ENCODE measurements at places on chromosomes 1 and 21. TPM values are rescaled to one million over a fixed set of nuclear protein-coding genes. Genes with fewer than 3 reads are reported as not detected.

DNA sequence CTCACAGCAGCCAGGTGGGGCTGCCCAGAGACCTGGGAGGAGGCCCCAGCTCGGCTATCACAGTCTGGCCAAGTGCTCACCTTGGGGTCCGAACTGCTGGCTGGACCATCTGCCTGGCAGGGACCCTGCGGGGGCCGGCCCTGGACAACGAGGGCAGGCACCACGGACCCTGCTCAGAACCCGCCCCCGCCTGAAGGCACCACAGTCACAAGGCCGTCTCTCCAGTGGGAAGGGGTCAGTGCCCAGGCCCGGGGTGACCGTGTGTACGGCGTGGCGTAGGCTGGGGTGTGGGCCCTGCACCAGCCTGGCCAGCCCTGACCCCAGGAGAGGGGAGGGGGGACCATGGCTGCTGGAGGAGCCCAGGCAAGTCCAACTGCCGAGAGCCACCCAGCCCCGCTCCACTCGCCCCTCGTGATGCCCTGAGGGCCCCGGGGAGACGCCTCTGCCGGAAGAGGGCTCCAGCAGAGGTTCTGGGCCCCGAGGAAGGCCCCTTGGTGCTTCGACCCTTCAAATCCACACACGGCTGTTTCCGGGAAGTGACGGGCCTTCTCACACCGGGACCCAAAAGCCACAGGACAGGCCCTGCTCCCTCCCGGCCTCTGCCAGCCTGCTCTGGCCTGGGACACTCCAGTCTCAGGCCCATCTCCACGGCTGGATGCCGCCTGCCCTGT, 11.2 kb upstream of the RNF223 start:
- H3K27ac ChIP-seq: no peak overlapping the region
- H3K4me1 ChIP-seq: no peaks in the 10 kb centered on the region
- H3K36me3 ChIP-seq: no peaks in the 10 kb centered on the region
- no peaks in the 10 kb centered on the region for H3K27me3 ChIP-seq
- no peak for DNase-seq

Gene DISC1
- total RNA-seq: 9.6 TPM

GRCh38 chr1:16146279-16147155, 9.4 kb downstream of the EPHA2 start:
- H3K4me1 ChIP-seq: peaks cover 69% of the 10 kb centered on the region
- H3K36me3 ChIP-seq: peaks cover 33% of the 10 kb centered on the region
- peak; percentile 79 for DNase-seq
- peak overlapping the region; percentile 3 for H3K4me3 ChIP-seq
- peak overlapping the region; percentile 98 for H3K27ac ChIP-seq

Gene GREM2
- total RNA-seq: 1.9 TPM

Measured in adrenal gland (tissue), 19 donors.